ENCODE measurements at places on chromosomes 7 and 10.
A peak's percentile ranks its signal among the peaks of the same experiment; 100 is the strongest.

DNA sequence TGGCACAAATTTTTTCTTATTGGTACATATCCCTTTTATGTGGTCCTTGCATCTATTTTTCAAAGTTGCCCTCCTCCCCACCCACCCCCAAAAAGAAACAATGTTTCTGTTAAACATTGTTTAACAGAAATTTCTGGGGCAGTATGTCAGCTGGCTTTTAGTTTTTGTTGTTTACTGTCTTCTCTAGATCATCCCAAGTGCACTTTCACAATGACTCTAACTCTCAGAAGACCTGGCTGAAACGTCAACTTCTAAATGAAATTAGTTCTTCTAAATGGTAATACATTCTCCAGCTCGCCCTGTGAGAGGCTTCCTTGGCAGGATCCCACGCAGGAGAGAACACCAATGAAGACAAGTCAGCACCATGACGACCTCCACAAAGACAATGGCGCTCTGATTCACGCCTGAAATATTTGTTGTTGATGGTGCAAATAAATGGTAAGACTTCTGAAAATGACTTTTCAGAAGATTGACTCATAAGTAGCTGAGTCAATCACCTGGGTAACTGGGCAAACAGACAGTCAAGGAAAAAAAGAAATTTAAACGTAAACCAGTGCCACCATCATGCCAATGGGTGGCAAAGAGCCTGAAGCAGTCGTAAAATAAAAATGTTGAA is 293.7 kb downstream of the FZD1 start:
- no peak for DNase-seq

GRCh38 chr7:70699271-70699670 is 432.7 kb upstream of the GALNT17 start:
- DNase-seq = no peak

GRCh38 chr10:22252801-22253579 is 35.2 kb upstream of the EBLN1 start:
- no peak for DNase-seq

GRCh38 chr7:45102785-45103712 is 8.4 kb downstream of the TBRG4 start:
- DNase-seq = no peak

GRCh38 chr10:91006752-91007346 is 86.0 kb upstream of the ANKRD1 start:
- no peak for DNase-seq

DNA sequence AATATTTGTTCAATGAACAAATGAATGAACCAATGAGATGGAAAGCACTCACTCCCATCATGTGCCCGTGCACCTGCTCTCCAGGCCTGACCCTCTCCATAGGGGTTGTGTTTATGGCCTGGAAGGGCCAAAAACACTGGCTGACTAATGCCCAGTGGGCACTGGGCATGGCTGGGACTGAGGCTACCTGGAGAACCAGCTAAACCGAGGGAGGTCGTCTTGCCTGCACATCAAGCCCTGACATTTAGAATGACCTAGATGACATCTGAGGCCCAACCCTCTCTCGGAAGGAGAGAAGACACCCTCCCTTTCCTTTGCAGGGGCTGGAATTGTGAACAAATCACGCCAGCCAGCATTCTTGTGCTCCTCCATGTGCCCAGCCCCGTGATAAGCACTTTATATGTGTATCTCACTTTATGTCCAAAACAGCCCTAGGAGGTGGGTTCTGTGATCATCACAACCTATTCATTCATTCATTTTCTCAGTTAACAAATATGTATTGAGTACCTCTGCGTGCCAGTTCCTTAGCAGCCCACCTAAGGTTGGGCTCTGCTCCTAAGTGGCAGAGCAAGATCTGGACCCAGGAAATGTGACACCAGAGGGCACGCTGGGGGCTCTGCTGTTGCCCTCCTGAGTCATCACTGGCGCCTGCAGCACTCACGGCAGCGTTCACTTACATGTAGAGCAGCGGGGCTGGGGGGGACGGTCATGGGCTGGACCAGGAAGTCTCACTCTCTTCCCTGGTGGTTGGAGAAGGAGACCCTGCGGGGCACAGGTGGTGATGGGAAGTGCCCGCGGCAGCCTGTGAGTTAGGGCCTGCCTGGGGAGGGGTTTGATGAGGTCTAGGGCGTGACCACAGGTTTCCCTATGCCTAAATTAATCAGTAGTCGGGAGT is 52.0 kb downstream of the TSPAN15 start:
- DNase-seq = no peak

GRCh38 chr10:132199268-132199853 is 12.6 kb downstream of the DPYSL4 start:
- DNase-seq = no peak

- no peak for DNase-seq
Measured at GRCh38 chr10:49616421-49617101, 2.7 kb downstream of the CHAT start.

GRCh38 chr7:129343099-129343700 is 91.0 kb upstream of the STRIP2 start:
- DNase-seq = no peak

- no peak for DNase-seq
Measured at GRCh38 chr7:24200407-24200966, 83.5 kb upstream of the NPY start.

DNA sequence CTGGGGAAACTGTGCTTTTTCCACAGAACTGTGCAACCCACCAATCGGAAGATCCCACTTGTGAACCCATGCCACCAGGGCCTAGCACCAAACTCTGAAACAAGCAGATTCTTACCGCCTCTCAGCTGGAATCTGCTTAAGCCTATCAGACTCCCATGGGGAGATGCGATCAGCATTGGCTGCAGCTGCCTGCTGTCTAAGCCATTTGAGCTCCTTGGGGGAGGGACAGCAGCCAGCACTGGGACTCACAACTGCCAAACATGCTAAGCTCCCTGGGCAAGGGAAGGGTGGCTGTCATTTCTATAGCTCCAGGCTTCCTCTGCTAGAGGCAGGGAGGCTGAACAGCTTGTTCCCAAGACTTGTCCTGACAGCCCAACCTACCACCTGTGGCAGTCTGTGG is 283.8 kb downstream of the CDK14 start:
- no peak for DNase-seq

- no peak for DNase-seq
Measured at GRCh38 chr7:106384373-106384772, 99.6 kb upstream of the NAMPT start.

DNA sequence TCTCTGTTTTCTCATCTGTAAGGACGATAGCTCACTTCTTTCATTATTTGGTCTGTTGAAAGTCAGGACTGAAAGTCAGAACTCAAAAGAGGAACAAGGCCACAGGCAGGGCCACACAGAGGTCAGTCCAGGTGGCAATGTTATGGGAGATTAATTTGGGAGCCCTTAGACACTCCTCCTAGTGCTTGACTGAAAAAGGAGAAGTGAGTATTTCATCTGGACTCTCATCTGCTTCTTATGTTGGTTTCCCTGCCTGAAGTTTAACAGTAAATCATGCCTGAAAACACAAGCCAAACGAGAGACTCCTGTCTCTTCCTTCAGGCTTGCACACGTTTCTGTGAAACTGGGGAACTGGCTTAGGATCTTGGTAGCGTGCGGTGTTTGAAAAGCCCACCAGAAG is 248.5 kb downstream of the BUB3 start:
- DNase-seq = no peak

GRCh38 chr10:120997313-120997712 is 146.2 kb downstream of the WDR11 start:
- DNase-seq = no peak

- DNase-seq = no peak
Measured at GRCh38 chr7:29237489-29237888, 42.9 kb downstream of the CHN2 start.

GRCh38 chr7:20578257-20578771 is 37.2 kb upstream of the ABCB5 start:
- no peak for DNase-seq

- DNase-seq = no peak
Measured at GRCh38 chr10:18472977-18473376, 178.4 kb downstream of the NSUN6 start.

- DNase-seq = no peak
Measured at GRCh38 chr7:6218329-6218728, 54.1 kb downstream of the CYTH3 start.

- no peak for DNase-seq
Measured at GRCh38 chr7:84783141-84783778, 403.6 kb downstream of the SEMA3D start.

- DNase-seq = no peak
Measured at GRCh38 chr7:121529003-121529402, 132.9 kb upstream of the FAM3C start.

- no peak for DNase-seq
Measured at GRCh38 chr7:141956084-141956483, 9.3 kb upstream of the CLEC5A start.

DNA sequence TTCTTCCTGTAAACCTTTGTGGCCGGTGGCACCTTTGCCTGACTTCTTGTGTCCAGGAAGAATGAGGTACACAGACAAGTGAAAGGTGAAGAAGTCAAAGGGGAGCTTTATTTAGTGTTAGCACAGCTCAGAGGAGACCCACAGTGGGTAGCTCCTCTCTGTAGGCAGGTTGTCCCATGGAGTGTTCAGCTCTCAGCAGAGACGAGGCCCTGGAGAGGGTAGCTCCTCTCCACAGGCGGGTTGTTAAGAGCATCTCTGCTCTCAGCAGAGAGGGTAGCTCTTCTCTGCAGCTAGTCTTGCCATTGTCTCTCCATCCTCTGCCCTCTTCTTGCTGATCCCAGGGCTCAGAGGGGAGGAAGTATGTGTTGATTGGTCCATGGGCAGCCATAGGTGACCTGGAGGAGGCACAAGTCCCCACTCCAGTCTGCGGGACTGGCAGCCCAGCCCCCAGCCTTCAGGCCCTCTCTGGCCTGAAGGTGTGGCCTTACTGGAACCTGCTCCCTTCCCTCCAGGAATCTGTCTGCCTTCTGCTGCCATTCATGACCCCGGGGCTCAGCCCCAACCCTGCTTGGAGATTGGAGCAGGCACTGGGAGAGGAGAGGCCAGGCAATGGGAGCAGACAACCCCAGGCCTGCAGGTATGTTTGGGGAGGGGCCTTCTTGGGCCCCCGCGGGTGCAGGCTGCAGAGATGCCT is 24.5 kb downstream of the HHEX start:
- no peak for DNase-seq

DNA sequence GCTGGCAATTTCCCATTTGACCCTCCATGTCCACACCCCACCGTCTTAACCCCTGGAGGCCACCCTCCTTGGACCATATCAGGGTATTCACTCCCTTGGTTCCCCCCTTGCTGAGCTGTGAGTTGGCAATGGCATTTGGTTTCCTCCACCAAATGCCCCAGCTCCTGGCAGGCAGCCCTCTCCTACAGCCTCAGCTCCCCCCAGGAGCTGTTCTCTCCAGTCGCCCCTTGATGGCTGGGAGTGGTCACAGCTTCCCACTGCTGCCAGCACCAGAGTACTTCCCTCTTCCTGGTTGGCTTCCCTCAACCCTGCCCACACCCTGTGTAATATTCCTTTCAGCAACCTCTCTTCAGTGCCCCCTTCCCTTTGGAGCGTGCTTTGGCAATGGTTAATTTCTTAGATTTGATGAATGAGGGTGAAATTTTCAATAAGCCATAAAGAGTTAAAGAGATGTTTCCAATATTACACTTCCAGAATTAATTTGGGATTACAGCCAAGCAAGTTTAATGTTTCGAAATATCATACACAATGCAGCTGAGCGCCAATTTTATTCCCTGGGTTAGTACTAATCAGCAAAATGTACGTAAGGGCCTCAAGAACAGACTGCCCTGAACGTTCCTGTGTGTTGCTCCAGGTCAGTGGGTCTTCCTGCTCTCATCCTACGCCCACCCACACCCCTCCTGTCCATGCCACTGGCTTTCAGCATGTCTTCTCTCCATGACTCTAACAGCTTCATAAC is 207.1 kb upstream of the NFE2L3 start:
- DNase-seq = no peak

GRCh38 chr10:131810805-131811629 is 89.8 kb upstream of the PPP2R2D start:
- no peak for DNase-seq

GRCh38 chr10:71613261-71613777 is 106.3 kb downstream of the C10orf105 start:
- no peak for DNase-seq

GRCh38 chr10:110343947-110344346 is 39.2 kb upstream of the SMNDC1 start:
- no peak for DNase-seq

DNA sequence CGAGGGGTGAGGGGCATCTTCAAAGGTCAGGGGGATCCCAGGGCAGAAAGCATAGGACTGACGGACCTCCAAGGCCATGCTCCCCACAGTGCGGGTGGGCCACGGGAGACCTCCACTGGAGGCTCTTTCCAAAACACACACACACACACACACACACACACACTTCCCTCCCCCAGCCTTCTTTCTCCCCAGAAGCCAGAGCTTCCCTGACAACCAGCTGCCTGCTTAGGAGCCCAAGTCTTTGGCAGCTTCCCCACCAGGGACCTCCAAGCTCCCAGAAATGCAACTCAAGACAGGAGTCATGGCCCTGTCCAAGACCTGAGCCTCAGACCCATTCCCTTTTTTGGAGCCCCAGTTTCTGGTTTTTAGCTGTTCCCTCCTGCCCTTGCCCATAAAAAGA is 710 bp upstream of the C10orf105 start:
- no peak for DNase-seq

GRCh38 chr7:95517458-95517857 is 31.7 kb downstream of the ASB4 start:
- no peak for DNase-seq

DNA sequence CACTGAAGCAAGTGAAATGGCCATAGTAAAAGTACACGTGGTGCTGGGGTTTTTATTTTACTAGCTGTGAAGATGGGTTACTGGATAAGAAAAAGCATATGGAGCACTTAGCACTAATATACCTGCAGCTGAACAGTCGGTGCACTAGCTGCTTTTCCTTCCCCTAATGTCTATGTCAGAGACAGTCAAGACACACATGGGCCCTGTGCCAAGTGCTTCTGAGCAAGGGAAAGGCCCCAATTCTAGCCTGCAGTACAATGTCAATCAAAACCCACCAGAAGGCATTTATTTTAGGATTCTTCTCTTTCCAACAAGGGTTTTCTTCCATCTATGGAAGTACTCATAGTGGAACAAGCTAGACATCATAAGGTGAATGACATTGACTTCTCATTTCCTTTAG is 716.7 kb downstream of the CCSER2 start:
- no peak for DNase-seq

- DNase-seq = no peak
Measured at GRCh38 chr10:80924063-80924952, 386.6 kb downstream of the SH2D4B start.

DNA sequence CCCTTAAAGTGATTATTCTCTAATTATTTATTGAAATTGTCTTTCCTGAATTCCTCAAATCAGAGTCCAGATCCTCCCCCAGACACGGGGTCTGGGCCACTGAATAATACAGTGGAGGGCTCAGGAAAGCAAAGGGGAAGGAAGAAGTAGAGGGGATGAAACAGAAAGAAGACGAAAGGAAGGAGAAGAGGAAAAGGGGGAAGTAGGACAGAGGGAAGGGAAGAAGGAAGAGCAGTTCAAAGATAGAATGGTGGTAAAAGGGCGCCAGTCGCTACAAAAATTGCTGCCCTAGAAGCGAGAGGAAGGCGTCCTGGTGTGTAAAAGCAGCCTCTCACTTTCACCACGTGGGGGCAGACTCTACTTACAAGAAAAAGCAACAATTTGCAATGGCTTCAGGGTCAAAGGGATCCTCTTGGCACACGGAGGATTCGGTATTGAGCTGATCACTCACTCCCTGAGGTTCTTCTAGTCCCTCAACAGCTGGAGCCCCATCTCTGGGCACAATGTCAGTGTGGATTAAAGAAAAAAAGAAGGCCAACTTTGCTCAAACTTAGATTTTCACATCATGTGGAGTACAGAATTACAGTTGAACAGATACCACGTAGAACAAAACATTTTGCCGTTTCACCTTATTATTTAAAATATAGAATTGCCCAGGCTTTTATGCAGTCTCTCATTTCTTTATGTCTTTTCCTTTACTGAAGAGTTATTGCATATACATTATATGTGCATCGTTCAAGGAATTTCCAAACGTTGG is 31.4 kb upstream of the NPVF start:
- peak; percentile 30 for DNase-seq

All from stimulated activated CD8-positive, alpha-beta memory T cell treated with anti-CD3 and anti-CD28 coated beads, Interleukin-2, amount 100 ng/mL, for 48 hours (primary cell).